ENCODE measurements at places on chromosomes 2 and 18.

DNA sequence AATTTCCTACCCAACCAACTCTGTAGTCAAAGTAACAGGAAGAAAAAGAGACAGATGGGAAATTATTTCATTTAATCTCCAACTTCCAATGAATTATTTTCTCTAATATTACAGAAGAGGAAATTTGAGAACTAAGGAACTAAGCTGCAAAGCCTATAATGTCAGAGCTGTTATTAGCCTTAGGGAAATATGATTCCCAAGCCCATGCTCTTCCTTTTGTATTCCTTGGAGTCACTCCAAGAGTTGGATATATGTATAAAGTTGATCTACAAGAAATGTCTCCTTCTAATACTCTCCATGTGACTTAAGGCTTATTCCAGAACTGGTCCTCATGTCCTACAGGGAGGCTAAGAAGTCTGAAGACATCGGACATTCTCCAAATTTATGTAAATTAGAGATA is 31.6 kb upstream of the VWC2L start:
- DNase-seq = no peak

DNA sequence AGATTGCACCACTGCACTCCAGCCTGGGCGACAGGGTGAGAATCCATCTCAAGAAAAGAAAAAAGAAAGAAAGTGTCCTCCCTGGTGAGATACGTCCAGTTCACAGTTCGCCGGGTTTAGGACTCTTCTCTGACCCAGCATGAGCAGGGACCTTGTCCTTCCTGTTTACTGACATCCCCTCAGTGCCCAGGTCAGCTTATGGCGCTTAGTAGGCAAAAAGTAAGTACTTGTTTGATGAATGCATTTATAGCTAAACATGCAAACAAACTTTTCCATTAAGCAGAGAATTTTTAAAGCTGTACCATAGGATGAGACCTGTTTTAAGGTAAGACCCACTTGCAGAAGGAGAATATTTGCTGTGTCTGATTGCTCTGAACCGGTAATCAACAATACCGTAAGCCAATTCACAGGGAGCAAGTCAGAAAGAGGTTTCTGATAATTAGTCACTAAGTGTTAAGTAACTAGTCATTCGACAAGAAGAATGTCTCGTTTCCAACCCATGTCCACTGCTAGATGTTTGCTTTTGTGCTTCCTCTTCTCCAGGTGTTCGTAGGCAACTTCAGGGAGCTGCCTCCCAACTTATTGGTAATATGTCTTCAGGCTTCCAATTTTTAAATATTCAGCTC is 40.0 kb downstream of the MOGAT1 start:
- no peak for DNase-seq

DNA sequence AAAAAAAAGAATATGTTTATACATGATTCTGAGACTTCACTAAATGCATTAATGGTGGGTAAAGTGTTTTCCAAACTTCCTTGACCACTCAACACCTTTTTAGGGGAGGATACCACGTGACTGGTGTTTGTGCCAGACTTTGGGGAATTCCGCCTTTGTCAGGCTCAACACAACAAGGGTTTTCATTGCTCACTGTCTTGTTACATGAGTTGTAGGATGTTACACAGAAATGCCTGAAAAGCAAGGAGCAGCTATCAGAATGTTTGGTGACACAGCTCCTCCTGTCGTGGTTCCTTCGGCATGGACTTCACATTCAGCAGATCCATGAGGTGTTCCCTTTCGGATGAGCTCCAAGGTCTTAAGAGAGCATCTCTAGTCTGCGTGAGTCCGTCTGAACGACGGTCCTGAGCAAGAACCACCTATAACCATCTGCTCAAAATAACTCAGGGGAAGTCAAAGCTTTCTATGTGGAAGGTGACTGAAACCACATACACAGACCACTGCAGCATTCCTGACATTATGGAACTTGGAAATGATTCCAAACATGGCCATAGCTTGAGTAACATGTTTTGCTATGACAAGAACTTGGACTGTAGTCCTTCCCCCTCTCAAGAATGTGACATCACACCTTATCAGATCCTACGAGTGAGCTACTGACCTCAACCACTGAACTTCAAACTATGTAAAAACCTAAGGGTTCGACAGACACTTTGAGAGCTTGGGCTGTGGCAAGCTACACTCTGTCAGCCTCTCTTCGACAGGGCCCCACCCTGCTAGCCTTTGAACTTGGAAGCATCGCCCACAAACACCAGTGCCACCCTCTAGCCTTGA is 57.5 kb downstream of the MCFD2 start:
- no peak for DNase-seq

DNA sequence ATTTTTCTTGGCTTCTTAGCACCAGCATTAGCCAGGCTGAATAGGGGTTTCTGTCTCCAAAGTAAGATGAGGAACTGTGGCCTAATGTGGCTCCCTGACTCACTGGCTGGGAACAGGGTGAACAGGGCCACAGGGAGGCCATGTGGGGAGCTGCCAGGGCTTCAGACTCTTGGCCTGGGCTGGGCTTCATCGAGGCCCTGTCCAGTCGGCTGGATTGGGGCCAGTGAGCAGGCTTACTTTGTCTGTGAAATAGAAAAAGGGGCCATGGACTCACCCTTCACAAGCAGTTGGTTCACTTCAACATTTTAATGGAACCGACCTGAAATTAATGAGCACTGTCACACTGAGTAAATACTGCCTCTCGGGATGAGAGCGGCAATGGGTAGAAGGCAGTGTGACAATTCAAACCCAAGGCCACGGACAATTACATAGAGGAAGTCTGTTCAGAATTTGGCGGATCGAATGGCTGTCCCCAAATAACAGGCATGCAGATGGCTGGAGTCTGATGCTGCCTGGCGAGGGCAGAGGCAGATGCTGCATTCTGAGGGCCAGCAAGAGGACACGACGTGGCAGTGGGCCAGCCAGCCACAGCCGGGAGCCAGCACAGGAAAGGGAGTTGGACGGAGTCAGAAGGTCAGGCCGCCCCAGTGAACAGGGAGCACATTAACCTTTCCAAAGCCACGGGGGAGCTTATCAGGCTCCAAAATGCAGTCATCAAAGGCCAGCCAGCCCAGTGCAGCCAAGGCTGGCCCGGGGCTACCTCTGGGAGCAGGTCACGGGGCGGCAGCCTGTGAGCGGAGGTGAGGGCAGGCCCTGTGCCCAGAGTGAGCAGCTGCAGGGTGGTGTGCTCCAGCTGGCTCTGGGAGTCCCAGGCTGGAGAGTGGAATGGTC is 146.6 kb upstream of the REV1 start:
- no peak for DNase-seq

DNA sequence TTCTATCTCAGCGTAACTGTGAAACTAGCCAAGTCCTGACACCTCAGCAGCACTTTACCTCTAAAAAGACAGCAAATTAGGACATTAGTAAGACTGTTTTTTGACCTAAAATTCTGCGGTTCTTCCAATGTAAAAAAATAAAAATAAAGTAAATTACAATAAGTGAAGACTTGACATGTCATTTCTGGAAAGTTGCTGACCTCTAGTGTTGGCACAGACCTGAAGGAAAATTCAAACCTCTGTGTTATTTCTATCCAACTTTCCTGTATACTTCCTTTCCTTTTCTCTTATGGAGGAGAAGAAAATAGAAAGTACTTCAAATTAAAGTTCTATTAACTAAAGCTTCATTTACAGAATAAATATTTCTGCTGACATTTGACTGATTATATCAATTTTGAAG is 110.6 kb downstream of the TMEM182 start:
- DNase-seq = no peak

All from chondrocyte (in vitro differentiated cells).